Substantia nigra (tissue), 51 donors: ENCODE measurements at places on chromosomes 4 and X.

GRCh38 chr4:15213302-15213970 is 211.2 kb downstream of the CPEB2 start:
- DNase-seq: no peak

DNA sequence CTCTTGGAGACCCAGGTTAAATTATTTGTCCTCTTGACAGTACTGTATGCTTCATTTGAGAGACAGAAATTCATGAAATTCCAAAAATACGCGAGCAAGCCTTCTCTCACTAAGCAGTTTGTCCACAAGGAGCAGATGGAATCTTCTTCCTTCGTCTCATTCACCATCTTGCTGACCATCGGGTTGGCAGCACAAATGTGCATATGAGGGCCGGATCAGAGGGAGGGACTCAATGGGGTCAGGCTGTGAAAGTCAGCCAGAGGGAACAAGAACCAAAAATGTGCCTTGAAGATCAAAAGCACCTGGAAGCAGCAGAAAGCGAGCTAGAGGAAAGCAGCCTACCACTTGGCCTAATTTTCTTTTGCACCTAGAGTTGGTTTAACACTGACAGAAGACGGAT is 16.4 kb downstream of the NHSL2 start:
- no peak for DNase-seq

DNA sequence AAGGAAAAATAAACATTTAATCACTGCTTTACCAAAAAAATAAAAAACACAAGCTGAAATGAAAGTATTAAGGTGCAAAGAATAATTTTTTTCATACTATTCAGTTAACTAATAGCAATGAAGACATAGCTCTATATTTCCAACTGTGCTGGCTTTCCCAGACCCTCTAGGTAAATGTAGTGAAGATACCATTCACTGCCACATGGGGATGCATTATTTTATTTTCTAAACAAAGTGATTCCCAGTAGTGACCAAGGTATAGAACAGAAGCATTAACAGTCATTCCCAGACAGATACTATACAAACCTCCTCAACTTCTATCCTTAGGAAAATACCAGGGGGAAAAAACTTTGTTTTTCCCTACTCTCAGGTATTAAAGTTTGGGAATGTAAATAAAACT is 39.4 kb downstream of the ANTXR2 start:
- no peak for DNase-seq

GRCh38 chrX:115559672-115560071 is 1.3 kb upstream of the PLS3 start:
- no peak for DNase-seq

GRCh38 chr4:10063544-10064300 is 42.4 kb upstream of the SLC2A9 start:
- no peak for DNase-seq

GRCh38 chrX:14039344-14039743 is 9.7 kb upstream of the GEMIN8 start:
- DNase-seq: peak; percentile 1

DNA sequence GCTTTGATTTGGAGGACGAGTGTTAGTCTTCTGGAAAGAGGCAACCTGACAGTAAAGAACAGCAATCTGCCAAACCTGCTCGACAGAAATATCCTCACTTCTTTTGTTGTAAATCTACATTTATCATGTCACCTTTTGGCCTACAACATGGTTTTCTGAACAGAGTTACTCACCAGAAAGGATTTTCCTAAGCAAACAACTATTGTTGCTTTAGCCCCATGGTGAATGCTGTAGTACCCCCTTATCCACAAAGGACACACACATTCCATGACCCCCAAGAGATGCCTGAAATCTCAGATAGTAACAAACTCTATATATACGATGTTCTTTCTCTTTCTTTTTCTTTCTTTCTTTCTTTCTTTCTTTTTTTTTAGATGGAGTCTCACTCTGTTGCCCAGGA is 42.7 kb downstream of the TMEM150C start:
- no peak for DNase-seq

DNA sequence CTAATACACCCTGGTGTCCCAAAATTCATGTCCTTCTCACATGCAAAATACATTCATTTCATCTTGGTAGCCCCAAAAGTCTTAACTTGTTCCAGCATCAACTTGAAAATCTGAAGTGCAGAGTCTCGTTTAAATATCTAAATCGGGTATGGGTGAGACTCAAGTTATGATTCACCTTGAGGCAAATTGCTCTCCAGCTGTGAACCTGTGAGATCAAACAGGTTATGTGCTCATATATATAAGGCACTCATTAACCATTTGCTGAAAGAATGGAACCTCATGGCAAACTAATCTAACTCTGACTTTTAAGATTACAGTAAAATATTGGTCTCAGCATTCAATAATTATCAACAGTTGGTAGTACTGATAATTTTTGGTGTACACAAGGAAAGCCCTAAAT is 55.5 kb downstream of the PDLIM5 start:
- DNase-seq: no peak

GRCh38 chrX:41167888-41168287 is 82.6 kb downstream of the USP9X start:
- no peak for DNase-seq

DNA sequence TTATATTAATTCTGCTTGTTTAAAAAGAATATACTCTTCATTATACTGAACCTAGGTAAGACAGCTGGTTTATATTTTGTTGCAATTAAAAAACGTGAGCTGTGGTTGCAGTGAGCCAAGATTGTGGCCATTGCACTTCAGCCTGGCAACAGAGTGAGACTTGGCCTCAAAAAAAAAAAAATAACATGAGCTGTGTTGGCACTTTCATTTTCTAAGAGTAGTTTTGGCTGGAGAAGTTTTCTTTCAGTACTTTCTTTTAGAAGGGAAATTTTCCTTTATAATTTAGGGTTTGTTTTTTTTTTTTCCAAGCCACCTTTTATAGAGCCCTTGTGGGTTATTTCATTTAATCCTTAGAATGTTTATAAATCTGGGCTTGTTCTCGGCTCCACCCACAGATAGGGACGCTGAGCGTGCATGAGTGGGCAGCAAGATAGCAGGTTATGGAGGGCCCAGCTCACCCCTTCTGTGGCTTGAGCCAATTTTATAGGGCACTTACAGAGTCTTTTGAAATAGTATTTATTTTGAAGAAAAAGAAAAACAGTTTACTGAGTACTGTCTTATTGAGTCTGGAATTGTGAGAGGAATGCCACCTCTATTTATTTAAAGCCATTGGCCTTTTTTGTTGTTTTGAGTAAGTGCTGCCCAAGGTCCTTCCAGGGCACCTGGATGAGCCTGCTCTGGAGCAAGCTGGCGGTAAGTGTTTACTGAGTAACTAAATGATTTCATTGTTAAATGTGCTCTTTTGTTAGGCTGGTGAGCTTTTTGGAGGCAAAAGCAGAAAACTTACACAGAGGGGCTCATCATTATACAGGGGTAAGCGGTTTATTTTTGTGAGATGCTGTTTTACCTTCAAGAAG is 60.9 kb downstream of the HTT start:
- no peak for DNase-seq

GRCh38 chrX:30153881-30154260 is 61.5 kb upstream of the MAGEB2 start:
- no peak for DNase-seq

- DNase-seq: no peak
Observed at GRCh38 chrX:150482537-150483206, 85.7 kb upstream of the MTM1 start.

GRCh38 chrX:67585401-67585800 is 41.6 kb downstream of the AR start:
- DNase-seq: no peak

DNA sequence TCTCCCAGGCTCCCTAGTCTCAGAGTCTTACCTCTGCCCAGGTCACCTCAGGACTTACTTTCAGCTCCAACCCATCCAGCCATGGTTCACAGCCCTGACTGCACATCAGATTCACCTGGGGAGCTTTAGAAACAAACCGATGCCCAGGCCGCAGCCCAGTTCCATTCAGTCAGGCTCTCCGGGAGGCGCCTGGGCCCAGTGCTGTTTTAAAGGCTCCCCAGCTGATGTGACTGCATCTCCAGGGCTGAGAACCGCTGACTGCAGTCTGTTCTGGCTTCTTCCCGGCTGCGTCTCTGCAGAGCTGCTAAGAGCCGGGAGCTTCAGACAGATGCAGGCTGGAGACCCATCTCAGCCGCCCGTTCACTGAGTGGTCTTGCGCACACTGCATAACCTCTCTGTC is 44.4 kb upstream of the LGI2 start:
- DNase-seq: no peak

DNA sequence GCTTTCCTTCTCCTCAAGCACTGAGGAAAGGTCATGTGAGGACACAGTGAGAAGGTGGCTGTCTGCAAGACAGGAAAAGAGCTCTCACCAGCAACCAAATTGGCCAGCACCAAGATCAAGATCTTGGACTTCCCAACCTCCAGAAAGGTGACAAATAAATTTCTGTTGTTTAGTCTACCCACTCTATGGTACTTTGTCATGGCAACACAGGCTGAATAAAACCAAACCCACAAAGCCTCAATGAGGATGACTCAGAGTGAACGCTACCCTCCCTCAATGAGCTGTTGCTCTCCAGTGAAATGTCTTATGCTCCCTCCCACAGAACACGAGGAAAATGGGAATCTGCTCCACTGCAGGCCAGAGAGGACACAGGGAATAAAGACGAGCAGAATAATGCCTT is 244.1 kb downstream of the RAB28 start:
- no peak for DNase-seq

GRCh38 chr4:36712013-36712412 is 430.6 kb downstream of the DTHD1 start:
- no peak for DNase-seq

- no peak for DNase-seq
Observed at GRCh38 chr4:99654361-99654761, 3.3 kb downstream of the C4orf54 start.

DNA sequence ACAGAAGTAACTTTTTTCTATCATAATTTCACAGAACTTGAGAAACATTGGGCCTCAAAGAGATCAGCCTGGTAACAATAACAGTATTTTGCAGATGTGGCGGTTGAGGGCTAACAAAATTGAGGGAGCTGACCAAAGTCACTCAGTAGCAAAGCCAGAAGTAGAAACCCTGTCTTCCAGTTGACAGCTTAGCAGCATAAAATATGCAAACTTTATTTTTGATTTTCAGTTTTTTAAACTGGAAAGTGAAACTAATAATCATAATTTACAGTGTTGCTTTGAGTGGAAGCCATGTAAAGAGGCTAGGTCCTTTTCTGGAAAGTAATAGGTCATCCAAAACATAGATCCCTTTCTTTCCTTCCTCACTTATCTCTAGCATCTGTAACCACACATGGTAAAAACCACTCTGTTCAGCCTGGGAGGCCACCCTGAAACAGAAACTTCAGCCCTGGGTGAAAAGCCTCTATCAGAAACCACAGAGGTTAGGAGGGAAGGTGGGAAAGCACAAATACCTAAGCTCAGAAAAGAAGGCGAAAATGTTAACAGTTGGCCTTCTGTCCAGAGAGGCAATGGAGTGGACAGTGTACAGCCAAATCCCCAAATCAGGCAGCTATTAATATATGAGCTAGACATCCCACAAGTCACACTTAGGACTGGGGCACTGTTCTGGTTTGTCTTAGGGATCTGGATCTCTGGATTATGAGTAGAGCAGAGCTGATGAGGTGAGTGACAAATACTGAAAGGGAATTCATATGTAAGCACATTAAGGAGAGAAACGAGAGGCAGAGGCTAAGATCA is 61.1 kb upstream of the ARSJ start:
- no peak for DNase-seq

DNA sequence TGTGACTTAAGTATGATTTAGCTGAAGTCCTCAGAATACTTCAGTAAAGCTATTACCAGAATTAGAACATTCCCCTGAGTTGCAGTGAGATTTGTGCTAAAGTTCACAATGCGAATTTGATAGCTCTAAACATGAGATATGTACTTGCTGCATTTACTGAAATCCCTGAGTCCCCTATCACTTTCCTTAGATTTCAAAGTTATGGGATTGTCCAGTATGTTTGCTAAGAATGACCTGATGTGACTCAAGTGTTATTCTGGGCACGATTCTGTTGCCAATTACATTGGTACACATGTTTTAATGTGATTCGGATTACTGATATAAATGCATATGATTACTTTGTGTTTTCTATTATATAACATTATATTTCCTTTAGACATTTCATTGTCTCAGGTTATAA is 91.3 kb upstream of the AMOT start:
- DNase-seq: no peak

DNA sequence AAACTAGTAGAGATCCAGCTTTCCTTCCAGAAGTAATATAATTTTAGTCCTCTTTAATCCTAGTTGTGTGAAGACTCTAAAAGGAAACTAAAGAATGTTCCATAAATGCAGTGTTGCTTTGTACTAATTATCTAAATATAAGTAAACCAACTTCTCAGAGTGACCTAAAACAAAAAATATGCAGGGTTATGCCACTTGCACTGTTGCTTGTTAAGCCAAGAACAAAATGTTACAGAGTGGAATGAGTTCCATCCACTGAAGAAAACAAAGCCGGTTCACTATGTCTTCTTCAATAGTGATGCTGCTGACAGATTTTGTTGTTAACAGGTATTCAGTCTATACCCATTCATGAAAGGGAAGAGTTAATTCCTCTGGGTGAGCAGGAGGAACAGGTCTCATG is 252.0 kb upstream of the DIAPH2 start:
- no peak for DNase-seq

GRCh38 chrX:104684077-104684476 is 118.1 kb downstream of the IL1RAPL2 start:
- no peak for DNase-seq

DNA sequence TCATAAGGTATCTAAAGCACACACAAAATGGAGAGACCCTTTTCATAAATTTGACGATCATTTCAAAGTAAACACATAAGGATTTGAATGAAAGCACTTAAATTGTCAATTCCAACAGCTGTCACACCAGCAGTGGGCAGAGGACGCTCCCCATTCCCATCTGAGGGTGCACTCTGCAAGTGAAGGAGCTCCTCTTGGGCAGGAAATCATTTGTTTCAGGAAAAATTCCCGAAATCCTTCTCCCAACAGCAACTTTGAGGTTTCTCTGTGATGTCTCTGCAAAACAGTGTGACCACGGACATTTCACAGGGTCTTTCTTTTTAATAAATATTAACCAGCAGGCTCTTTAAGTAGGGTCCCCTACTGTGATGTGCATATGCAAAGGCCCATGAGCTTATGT is 111.0 kb downstream of the EPHA5 start:
- DNase-seq: no peak

GRCh38 chrX:68692651-68693050 is 45.2 kb downstream of the STARD8 start:
- no peak for DNase-seq

GRCh38 chr4:27057053-27057452 is 196.4 kb downstream of the STIM2 start:
- no peak for DNase-seq

DNA sequence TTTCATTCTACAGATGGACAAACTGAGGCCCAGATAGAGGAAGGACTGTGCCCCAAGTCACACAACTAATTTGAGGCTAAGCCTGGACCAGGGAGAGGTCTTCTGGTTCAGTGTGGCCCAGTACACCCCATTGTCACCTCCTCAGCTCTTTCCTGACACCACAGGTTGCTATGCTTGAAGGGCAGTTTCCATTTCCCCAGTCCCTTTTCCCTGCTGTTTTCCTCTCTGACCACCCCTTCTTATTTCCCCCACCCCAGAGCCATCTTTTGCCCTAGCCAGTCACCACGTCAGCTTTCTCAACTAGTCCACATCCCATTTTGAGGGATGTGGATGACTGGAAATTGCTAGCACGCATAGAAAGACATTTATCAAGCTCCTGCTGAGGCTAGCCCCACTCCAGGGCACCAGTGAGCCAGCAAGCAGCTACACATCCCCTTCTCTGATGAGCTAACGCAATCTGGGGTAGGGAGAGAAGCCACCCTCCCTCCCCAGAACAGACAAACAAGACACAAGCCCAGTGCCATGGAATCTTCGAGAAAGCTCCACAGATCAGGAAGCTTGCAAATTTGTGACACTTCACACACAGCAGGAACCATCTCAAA is 1.3 kb downstream of the GABRE start:
- DNase-seq: no peak
